ENCODE measurements at places on chromosomes 5 and 9.

- DNase-seq = no peak
These were observed 17.8 kb downstream of the RGS3 start for GRCh38 chr9:113481176-113481787.

- no peak for DNase-seq
These were observed 401.3 kb downstream of the BNC2 start for GRCh38 chr9:16469184-16469583.

DNA sequence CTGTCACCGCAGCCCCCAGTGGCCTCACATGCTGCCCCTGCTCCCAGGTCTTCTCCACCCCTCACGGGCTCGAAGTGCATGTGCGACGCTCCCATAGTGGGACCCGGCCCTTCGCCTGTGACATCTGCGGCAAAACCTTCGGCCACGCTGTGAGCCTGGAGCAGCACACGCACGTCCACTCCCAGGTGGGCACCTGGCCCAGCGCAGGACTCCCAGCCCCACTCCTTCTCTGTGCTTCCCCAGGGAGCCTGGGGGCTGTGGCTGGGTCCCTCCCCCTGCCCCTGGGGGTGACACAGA lies 10.5 kb downstream of the GFI1B start:
- DNase-seq = no peak

- DNase-seq = no peak
These were observed 688.9 kb upstream of the CDH9 start for GRCh38 chr5:27727254-27727653.

- DNase-seq = no peak
These were observed 108.6 kb upstream of the ERCC6L2 start for GRCh38 chr9:95766906-95767305.

DNA sequence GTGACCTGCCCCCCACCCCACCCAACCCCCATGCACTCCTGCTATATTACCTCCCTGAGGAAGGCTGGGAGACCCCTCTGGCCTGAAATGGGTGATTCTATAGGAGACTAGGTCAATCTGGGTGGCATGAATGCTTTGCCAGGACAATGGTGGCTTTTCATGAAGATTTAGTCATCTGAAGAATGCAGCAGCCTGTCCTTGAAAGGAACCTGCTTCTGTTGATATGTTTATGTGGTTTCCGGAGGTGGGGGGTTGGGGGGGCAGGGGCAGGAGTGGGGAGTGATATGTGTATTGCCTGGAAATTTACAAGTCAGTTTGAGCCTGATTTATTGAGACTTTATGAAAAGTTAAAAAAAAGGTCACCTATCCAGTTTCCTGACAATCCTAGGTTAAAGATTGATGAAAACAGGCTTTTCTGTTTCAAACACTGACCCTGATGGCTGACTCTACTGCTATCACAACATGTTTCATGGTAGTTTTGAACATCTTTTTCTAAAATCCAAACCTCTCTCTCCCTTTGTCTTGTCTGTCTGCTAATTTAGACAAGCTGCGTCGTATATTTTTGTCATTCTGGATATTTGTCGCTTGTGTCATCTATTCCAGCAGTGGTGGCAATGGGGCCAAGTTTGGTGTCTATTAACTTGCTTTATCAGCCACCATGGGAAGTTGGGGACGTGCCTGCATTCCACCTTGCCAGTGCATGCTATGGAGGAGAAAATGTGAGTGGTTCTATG lies 153.7 kb upstream of the EGFLAM start:
- no peak for DNase-seq

DNA sequence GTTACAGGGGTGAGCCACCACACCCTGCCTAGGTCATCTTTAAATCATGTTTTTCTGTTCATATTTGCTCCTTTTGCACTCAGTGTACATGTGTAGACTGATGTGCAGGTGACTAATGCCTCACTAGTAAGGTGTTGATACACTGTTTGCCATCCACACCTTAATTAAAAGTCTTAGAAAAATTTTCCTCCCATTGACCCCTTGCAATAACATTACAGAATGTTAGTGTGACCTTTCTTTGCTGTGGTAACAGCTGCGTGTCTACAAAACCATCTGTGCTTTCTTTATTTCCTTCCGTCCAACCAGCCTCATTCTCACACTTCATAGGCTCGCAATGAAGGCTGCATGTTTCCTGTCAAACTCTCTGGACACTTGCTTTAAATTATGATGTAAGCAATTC lies 6.6 kb upstream of the CEMIP2 start:
- DNase-seq = no peak

DNA sequence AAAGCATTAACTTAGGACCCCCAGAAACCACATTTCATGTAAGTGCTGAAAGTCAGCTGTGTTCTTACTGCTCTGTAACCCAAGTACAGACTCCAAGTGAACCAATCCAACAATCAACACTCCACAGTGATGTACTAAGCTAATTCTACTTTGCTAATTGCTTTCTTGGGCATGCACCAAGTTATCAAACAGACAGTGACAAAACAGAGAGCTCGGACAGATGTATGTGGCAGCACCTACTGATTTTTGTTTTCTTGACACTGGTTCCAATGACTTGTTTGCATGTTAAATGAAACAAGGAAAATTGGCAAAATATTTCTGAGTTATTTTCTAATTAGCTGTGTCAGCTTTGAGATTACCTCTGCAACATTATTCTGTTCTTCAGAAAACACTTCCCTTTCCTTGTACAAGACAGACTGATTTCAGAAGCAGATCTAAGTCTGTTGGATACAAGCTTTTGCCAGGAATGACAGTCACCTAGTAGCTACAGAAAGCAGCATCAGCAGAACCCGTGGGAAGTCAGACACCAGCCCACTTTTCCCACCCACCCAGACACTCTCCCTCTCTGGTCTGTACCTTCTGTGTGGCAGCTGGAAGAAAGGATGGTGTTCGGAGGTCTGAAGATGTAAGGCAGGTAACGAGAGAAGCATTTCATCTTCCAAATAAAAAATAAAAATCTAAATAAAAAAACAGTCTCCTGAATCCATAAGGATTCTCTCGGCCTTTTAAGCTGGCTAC lies 176.7 kb upstream of the PPP2R2B start:
- no peak for DNase-seq

DNA sequence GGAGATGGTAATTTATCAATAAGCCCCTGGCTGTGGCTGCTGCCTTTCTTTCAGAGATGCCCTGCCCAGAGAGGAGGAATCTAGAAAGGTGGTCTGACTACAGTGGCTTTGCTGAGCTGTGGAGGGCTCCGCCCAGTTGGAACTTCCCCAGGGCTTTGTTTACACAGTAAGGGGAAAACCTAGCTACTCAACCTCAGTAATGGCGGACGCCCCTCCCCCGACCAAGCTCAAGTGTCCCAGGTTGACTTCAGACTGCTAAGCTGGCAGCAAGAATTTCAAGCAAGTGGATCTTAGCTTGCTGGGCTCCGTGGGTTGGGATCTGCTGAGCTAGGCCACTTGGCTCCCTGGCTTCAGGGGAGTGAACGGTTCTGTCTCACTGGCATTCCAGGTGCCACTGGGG lies 865.4 kb upstream of the ACO1 start:
- DNase-seq = no peak

DNA sequence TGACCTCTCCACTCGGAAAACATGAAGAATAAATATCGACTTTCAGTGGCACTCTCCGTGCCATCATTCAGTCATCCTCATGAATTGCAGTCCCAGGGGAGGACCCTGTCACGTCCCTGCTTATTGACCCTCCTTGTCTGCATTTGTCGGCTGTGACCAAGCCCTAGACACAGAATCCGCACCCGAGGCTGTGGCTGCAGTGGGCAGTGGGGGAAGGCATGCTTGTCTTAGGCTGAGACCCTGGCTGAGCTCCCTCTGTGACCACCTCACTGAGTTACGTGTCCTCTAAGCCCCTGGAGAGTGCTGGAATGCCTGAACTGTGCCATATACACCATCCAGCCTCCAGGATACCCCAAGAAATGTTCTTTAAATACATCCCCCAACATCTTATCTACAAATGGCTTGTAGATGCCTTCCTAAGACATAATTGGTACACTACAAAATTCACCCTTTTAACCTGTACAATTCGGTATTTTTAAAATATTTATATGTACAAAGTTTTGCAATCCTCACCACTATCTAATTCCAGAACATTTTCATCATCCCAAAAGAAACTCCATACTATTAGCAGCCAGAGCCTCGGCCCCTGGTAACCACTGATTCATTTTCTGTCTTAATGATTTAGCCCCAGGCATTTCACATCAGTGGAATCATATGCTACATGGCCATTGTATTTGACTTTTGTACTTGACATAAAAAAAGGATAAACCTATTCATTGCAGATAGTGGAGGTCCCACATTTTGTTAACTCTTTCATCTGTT lies 80.8 kb upstream of the ICE1 start:
- DNase-seq = no peak

DNA sequence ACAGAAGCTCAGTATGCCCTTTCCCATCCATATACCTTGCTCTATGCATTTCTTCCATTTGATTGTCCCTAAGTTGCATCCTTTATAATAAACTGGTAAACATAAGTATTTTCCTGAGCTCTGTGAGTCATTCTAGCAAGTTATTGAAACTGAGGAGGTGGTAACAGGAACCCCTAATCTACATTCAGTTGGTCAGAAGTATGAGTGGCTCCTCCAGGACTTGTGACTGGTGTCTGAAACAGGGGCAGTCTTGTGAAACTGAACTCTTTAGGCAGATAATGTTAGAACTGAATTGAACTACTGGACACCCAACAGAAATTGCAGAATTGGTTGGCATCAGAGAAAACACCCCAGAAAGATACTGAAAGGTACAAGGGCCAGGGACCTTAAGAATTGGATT lies 133.1 kb upstream of the POU5F2 start:
- DNase-seq = no peak

DNA sequence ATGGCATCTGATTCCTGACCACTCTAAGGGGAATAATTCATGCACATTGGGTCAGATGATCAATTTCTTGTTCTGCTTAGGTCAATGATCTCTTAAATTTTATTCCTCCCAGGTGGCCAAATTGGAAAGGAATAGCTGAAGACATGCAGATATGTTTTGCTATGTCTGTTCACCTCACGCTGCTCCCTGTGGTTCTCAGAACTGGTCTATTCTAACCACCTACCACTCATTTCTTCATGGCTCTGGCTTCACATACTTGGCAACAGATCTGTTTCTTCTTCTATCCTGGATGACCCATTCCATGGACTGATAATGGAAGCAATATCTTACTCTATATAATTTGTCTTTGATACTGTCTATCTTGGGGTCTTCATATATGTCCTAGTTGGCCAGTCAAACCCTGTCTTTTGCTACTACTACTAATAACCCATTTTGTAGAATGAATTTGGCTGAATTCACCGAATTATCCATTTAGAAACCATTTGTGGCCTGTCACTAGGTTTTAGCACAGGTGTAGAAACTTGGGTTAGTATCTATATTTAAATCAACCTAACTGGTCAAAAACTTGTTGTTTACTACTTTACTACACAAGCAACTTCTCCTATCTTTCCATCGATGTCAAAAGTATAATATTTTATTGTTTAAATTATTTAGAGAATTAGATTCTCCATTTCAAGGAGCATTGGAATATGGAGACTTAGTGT lies 650.9 kb downstream of the TLE4 start:
- no peak for DNase-seq

DNA sequence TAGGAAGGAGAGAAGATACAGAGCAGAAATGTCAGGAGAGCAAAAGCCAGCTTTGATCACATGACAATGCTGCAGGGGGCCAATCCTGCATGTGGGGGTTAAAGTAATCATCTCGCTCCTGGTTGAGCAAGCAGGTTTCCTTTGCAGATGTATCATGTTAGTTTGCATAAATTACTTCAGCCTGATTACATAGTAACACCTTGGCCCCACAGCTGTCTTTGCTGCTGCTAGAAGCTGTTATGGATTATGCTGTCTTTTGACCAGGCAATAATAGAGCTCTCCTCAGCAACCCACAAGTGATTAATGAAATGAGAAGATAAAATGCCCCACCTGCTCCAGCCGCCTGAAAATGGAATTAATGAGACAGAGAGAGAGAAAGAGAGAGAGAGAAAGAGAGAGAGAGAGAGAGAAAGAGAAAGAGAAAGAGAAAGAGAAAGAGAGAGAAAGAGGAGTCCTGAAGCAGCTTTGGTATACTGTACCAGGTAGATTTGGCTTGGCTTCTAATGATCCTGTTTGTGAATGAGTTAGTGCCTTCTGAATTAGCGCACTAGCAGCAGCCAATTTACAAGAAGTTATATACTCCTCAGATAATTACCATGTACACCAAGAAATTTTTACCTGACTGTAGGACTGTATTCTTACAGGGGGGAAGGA lies 174.3 kb upstream of the RORB start:
- no peak for DNase-seq

DNA sequence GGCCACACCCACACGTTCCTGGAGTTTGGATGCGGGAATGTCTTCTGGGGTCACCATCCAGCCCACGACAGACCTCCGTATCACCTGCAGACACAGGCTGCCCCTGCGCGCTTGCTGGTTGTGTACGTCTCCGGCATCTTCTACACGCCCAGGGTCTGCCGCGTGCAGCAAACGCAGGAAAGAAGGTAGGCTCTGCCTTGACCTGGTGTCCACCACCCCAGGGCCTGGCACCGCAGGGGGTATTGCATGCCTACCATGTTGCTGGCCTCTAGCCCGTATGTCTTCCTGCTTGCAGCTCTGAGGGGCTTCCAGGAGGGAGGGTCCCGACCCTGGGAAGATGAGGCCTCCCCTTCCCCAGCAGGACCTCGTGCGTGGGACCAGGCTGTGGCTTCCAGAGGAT lies 298.8 kb upstream of the IRX4 start:
- DNase-seq = no peak

- no peak for DNase-seq
These were observed 2.7 kb downstream of the MRPL22 start for GRCh38 chr5:154943527-154943926.

DNA sequence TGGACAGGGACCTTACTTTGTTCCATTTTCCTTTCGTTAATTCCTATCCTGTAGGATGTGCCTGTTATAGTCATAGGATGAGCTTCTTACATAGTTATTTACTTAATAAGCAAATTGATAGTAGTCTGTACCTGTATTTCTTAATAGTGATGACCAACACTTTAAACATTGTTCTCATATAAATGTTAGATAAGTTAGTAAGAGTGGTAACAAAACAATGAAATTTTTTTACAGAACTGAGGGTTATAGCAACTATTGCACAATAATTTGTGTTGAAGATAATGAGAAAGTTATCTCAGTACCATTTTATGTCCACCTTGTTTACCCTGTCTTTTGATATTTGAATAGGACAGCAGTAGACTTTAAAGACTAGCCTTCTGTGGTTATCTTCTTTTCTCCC lies 162.9 kb upstream of the ELL2 start:
- no peak for DNase-seq

DNA sequence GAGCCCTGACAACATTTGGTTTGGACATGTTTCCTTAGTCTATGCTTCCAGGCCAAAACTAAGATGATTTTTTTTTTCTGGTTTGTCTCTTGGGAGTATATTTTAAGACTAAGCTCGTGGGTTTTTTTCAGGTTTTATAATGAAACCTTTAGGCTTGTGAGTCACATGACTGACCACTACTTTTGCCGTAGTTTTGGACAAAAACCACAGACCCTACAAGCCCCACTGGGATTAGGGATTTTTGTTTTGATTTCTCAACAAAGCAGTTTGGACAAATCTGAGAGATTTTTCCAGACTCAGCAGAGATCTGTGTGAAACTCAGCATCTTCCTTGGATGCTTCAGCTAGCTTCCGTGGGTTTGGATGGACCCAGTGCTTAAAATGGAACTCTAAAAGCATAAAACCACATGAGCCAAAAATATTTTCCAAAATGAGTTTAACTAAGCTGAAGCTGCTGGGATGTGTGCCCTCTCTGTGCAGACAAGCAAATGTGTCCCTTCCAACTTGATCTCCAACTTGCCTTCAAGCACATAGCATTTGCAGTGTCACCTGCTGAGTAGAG lies 70.3 kb upstream of the SMIM15 start:
- no peak for DNase-seq
